ENCODE measurements at places on chromosomes 2 and 18. TPM values are rescaled to one million over a fixed set of nuclear protein-coding genes. Genes with fewer than 3 reads are reported as not detected.

Gene PJVK
- total RNA-seq = 7.3 TPM

Gene KRCC1
- 29.4 TPM for total RNA-seq

Gene PEX13
- total RNA-seq = 71.3 TPM

Gene IL1RN
- not detected for total RNA-seq

Gene APCDD1
- 7.8 TPM for total RNA-seq

Gene TRIM43
- total RNA-seq = not detected

Gene MZT2A
- 72.3 TPM for total RNA-seq

Gene OSBPL1A
- total RNA-seq = 48.6 TPM

Gene PRSS56
- total RNA-seq = not detected

Gene CYP27C1
- not detected for total RNA-seq

Gene PPP1R1C
- not detected for total RNA-seq

Gene VWC2L
- total RNA-seq = not detected

Gene GDF7
- total RNA-seq = 0.15 TPM

Gene SLC4A3
- 2.6 TPM for total RNA-seq

Gene TMEM247
- total RNA-seq = not detected

Gene SMPD4
- 66.1 TPM for total RNA-seq

Gene DNAJC5G
- not detected for total RNA-seq

Gene UPP2
- not detected for total RNA-seq

Gene TMEM200C
- 0.08 TPM for total RNA-seq

Gene RAX
- total RNA-seq = not detected

Gene MAP3K19
- 0.15 TPM for total RNA-seq

Gene EMILIN2
- 29.9 TPM for total RNA-seq

Gene C2orf92
- 36.0 TPM for total RNA-seq

Gene POTEC
- not detected for total RNA-seq

Gene NPAS2
- total RNA-seq = 12.7 TPM

Gene TXNDC2
- not detected for total RNA-seq

Gene LRRTM4
- total RNA-seq = not detected

Gene SP140
- 1.1 TPM for total RNA-seq

Gene SLC4A5
- total RNA-seq = 48.0 TPM

Gene PARD6G
- total RNA-seq = 33.3 TPM

Gene IFT172
- total RNA-seq = 56.8 TPM

Gene TYMS
- 2.1 TPM for total RNA-seq
